ENCODE measurements at places on chromosomes 11 and 22.

GRCh38 chr22:41501209-41501608 is 32.3 kb downstream of the ACO2 start:
- no peak for DNase-seq

DNA sequence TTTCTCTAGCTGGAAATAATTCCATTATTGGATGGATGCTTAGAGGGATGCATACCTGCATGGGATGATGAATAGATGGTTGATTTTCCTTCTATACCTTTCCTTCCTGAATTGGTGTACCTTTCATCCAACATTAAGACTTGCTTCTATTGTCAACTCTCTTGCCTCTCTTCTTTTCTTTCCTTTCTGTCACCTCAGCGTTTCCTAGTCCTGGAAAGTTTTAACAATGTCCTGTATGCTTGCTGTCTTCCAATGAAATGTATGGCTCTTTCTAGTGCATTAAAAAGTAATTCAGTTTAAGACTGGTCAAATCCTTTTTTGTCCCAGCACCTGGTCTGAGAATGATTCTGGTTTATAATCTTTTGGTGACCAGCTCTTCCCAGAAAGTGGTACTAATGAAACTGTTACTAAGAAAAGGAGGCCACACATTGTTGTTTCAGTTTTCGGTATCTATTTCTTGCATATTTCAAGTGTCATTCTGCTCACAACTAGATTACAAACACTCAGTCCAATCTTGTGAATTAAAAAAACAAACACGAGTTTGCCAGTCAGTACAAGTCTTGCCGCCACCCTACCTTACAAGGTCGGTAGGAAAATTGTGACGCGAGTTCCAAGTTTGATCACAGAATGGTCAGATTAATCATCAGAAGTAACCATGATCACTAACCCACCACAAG is 8.0 kb downstream of the POU2AF1 start:
- no peak for DNase-seq

DNA sequence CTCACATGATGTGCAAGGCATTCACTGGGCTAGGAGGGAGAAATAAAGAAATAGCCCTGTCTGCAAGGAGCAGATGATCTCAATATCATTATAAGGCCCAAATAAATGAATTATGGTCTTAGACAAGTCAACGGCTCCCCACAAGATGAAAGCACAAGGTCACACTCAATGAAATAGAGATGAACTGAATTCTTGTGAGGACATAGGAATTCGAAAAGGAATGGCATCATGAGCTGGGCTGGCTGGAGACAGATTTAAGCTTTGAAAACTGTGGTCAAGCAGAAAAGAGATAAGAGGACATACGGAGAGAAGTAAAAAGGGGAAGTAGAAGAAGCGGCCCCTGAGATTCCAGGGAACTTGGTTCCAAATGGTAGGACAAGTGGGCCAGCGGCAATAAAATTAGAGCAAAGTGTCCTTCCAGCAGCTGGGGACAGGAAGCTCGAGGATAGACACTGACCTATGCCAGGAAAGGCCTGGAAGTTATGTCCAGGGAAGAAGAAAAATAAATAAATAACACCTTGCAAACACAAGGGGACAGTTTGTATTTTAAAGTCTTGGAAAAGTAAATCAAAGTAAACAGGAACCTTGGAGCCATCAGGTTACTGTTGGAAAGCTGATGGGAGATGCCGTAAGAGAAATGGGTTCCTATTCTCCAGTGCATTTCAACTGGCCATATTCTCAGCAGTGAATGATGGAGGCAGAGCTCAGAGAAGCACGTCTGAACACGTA is 37.8 kb downstream of the GALNT18 start:
- no peak for DNase-seq

DNA sequence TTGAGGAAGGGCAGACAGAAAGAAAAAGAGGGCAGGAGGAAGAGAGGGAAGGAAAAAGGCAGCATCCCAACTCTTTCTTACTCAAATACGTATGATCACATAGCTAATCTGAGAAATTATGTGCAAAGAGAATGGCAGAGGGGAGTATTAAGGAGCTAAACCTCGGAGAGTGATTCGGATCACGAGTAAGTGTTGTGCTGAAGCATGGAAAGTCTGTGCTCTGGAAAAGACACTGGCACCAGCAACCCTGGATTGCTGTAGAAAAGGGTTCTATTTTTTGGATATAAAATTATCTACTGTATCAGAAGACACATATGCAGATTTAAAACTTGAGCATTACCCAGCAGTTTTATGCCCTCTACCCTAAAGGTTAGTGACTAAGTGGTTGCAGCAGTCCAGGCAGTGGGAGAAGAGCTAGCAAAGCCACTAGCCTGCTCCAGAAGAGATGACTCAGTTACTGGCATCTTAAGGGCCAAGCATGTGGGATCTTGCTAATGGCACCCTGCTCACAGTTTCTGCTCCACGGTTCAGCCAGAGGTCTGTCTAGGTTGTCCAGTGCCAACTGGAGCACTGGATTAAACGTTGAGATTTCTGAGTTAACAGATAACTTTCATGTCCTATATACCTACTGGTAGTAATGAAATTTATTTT is 151.7 kb downstream of the SWAP70 start:
- DNase-seq, result no peak

DNA sequence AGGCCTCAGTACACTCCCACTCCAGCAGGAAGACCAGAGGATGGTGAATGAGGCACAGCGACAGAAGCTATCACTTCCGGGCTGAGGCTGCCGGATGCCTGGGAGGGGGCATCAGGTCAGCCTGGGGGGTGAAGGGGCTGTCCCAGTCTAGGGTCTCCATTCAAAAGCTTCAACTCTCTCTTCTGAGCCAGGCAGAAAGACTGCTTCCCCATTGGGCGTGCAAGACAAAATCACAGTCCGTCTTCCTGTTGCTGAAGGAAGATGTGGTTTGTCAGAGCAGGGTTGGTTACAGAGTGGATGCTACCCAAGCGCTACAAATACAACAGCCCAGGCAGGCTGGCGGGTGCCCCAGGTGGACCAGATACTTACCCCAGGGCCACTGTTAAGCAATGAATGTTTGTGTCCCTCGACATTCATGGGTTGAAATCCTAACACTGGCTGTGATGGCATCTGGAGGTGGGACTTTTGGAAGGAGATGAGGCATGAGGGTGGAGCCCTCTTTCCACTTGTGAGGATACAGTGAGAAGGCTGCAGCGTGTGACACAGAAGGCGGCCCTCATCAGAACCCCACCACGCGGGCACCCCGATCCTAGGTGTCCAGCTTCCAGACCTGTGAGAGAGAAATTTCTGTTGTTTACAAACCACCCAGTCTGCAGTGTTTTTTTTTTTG is 12.0 kb downstream of the UPK3A start:
- DNase-seq, result no peak

DNA sequence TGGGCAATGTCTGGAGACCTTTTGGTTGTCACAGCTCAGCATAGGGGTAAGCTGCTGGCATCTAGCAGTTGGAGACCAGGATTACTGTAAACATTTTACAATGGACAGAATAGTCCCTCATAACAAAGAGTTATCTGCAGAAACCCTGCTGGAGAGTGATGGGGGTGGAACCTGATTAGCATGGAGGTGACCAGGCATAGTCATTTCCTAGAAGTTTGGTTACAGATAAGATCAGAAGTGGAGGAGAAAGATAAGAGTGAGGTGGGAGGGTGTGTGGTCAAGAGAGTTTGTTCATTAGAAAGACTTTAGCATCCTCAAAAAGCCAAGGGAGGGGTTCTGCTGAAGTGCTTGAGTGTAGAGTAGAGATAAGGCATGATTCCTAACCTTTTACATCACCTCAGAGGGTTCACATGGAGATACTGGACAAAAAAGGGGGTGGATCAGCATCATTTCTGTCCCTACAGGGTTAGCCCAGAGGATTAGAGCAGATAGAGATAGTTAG is 38.8 kb downstream of the PRDM11 start:
- DNase-seq, result no peak

DNA sequence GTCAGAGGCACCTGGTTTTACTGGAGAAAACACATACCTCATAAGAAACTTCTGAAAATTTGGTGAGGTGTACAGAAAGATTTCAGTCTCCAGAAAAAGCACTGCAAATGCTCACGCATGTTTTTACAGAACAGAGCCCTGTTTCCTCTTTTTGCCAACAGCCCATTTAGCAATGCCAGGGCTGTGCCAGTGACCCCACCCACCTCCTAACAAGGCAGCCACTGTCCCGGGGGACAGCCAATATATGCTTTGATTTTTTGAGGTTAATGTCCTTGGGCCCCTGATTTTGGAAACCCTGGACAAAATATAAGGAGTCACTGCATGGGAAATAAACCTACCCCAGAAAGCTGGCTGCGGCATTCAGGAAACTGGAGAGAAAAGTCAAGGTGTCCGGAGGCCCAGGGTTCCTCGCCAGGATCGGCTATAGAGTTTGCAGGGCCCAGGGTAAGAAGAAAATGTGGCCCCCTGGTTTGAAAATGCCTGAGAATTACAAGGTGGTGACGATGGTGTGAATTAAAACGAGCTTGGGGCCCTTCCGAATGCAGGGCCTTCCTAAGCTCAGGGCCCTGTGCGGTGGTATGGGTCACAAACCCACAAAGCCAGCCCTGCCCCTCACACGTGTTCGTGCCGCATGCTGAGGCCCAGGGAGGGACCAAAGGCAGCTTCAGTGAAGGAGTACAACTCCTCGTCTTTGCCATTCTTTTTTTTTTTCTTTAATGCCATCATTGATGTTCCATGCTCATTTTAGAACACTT is 71.1 kb upstream of the WNT7B start:
- no peak for DNase-seq

DNA sequence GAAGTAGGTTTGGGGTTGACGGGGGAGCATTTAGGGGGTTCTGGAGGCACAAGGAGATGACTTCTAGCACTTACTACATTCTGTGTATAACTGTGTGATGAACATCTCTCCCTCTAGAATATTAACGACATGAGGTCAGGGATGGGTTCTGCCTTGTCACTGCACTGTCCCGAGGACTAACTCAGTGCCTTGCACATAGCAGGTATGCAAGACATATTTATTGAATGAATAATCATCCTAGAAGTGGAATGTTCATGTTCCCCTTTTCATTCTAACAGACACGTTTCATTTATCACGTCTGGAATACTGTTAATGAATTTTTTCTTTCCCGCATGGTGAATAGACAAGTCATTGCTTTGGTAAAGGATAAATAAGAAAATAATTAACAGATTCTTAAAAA is 12.6 kb downstream of the SYT13 start:
- DNase-seq, result no peak

DNA sequence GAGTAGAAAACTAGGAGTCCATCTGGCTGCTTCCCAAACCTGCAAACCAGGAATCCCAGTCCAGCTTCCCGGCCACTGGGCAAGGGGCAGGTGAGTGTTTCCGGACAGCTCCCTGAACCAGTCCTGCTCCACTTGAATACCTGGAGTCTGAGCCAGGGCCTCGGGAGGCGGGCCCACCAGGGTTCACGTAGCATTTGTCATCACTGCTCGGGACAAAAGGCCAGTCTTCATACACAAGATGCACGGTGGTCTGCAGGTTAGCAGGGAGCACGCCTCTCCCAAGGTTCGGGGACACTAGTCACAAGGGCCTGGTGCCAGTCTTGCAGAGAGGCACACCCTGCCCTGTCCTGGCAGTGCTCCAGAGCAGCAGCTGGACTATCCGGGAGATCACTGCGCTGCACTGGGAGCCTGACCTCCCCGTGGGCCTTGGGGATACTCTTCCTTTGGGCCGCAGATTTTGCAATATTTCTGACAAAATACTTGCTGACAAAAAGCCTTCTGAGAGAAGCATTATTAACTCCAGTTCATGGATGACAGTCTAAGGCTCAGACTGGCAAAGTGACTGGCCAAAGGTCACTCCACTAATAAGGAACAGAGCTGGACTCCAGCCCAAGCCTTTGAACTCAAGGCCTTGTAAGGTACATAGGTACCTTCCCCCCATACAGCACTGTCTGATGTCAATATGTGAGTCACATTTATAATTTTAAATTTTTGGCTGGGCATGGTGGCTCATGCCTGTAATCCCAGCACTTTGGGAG is 25.1 kb downstream of the CD6 start:
- DNase-seq, result no peak

- DNase-seq, result no peak
These were observed 23.9 kb downstream of the DKK3 start for GRCh38 chr11:11984563-11984962.

GRCh38 chr11:92643827-92644226 is 325.6 kb upstream of the MTNR1B start:
- DNase-seq, result no peak

Data from NCI-H2081 treated with DMSO at 0.1 percent for 48 hours (cell line).